CD8-positive, alpha-beta memory T cell (primary cell): ENCODE measurements at places on chromosomes 2 and 18. TPM values are rescaled to one million over a fixed set of nuclear protein-coding genes. Genes with fewer than 3 reads are reported as not detected.

DSG2 gene
- total RNA-seq, result 0.09 TPM

PARD6G gene
- 0.48 TPM for total RNA-seq

NCL gene
- total RNA-seq, result 1,673 TPM

- no peak overlapping the region for H3K4me3 ChIP-seq
- no peak for DNase-seq
- no peaks in the 10 kb centered on the region for H3K4me1 ChIP-seq
- no peak overlapping the region for H3K27ac ChIP-seq
- no peaks in the 10 kb centered on the region for H3K27me3 ChIP-seq
Measured at GRCh38 chr2:175103191-175103590, 64.8 kb downstream of the ATF2 start.

- peaks cover 46% of the 10 kb centered on the region for H3K4me1 ChIP-seq
- DNase-seq, result no peak
- H3K4me3 ChIP-seq, result no peak overlapping the region
- no peaks in the 10 kb centered on the region for H3K36me3 ChIP-seq
- H3K27ac ChIP-seq, result no peak overlapping the region
Measured at GRCh38 chr18:46222710-46223360, 118.7 kb downstream of the HAUS1 start.

- DNase-seq, result peak; percentile 3
- H3K27ac ChIP-seq, result no peak overlapping the region
- H3K4me1 ChIP-seq, result peaks cover 3% of the 10 kb centered on the region
- no peak overlapping the region for H3K4me3 ChIP-seq
Measured at GRCh38 chr2:225122583-225123486, 80.6 kb upstream of the DOCK10 start.

- peaks cover 5% of the 10 kb centered on the region for H3K27me3 ChIP-seq
- no peaks in the 10 kb centered on the region for H3K36me3 ChIP-seq
- no peak overlapping the region for H3K4me3 ChIP-seq
- no peak overlapping the region for H3K27ac ChIP-seq
- no peak for DNase-seq
Measured at GRCh38 chr2:238851026-238851425, 3.1 kb downstream of the TWIST2 start.

DNA sequence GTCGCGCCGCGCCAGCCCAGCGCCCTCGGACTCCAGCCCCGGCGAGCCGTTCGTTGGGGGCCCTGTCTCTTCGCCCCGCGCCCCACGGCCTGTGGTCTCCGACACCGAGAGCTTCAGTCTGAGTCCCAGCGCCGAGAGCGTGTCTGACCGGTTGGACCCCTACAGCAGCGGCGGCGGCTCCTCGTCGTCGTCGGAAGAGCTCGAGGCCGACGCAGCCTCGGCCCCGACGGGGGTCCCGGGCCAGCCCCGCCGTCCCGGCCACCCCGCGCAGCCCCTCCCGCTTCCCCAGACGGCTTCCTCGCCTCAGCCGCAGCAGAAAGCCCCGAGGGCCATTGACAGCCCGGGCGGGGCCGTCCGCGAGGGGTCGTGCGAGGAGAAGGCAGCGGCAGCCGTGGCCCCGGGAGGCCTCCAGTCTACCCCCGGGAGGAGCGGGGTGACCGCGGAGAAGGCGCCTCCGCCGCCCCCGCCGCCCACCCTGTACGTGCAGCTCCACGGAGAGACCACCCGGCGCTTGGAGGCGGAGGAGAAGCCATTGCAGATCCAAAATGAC is 1.4 kb downstream of the PHLPP1 start:
- H3K4me1 ChIP-seq, result peaks cover 17% of the 10 kb centered on the region
- no peaks in the 10 kb centered on the region for H3K27me3 ChIP-seq
- peak overlapping the region; percentile 51 for H3K4me3 ChIP-seq
- DNase-seq, result peak; percentile 52
- no peaks in the 10 kb centered on the region for H3K36me3 ChIP-seq

DNA sequence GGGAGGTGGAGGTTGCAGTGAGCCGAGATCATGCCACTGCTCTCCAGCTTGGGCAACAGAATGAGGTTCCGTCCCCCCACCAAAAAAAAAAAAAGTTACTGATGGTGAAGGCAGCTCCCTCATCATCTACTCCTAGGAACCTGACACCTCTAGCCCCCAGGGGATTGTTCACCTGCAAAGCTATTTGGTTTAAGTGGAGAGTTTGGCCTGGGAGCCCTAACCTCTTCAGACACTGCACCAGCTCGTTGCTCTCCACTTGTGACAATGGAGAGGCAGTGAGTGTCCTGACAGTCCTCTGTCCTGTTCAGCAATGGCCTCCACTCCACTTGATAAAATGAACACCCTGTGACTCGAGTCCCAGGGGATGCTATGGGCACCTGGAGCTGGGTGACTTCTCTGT is 43.5 kb downstream of the ATP6V1C2 start:
- H3K27me3 ChIP-seq, result no peaks in the 10 kb centered on the region
- no peak for DNase-seq
- H3K27ac ChIP-seq, result no peak overlapping the region
- H3K4me1 ChIP-seq, result no peaks in the 10 kb centered on the region
- H3K4me3 ChIP-seq, result no peak overlapping the region

DNA sequence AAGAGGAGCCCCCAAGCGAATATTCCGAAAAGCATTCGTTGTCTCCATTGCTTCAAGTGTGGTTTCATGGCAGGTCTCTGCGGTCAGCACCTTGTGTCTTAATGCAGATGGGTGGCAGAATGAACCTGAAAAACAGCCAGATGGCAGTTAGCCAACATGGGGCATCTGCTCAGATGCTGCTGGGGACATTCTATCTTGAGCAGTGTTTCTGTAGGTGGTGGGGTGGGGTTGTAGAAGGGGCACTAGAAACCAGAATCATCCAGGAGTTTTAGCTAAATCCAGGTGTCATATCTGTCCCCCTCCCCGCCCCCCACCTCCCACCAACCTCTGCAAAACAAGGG is 42.1 kb downstream of the ST6GAL2 start:
- H3K4me3 ChIP-seq, result no peak overlapping the region
- no peak overlapping the region for H3K27ac ChIP-seq
- no peak for DNase-seq
- no peaks in the 10 kb centered on the region for H3K36me3 ChIP-seq
- H3K4me1 ChIP-seq, result no peaks in the 10 kb centered on the region

DNA sequence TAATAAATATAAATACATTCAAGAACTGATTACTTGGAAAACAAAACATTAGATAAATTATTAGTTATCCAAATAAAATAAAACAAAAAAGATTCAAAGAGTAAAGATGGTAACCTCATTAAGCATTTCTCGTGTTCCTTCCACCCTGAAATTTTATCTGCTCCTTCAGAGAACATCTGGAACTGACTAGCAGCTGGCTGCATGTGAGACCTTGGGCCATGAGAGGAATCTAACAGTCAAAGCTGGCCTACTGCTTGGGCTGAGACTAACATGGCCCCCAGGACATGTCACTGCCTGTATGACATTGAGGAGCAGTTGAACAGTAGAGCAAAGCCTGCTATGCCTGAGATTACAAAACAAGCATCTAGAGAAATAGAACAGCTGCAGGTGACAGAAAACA is 208.5 kb upstream of the ZSWIM2 start:
- no peaks in the 10 kb centered on the region for H3K27me3 ChIP-seq
- DNase-seq, result no peak
- no peaks in the 10 kb centered on the region for H3K36me3 ChIP-seq
- H3K27ac ChIP-seq, result no peak overlapping the region
- no peaks in the 10 kb centered on the region for H3K4me1 ChIP-seq
- no peak overlapping the region for H3K4me3 ChIP-seq

DNA sequence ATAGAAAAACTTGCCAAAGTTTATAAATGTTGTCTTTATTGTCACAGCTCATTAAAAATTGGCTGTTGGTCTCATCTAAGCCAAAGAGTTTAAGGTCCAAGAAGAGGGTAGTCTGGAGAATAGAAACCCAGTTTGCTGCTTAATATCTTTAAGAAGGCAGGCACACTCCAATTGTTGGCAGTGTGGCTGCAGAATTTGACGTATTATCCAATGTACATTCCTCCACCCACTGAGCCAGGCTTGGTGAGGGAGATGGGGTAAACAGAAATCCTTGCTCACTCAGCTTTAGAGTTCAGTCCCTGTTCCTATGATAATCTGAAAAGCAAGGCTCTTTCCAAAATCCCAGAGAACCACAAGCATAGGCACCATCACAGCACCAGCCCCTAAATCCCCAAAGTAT is 10.7 kb upstream of the ADD2 start:
- no peak for DNase-seq
- H3K4me1 ChIP-seq, result no peaks in the 10 kb centered on the region
- H3K4me3 ChIP-seq, result no peak overlapping the region
- H3K27me3 ChIP-seq, result no peaks in the 10 kb centered on the region
- no peaks in the 10 kb centered on the region for H3K36me3 ChIP-seq
